Posterior vena cava (tissue), 2 donors: ENCODE measurements at places on chromosomes 3 and 15. TPM values are rescaled to one million over a fixed set of nuclear protein-coding genes. Genes with fewer than 3 reads are reported as not detected.

DNA sequence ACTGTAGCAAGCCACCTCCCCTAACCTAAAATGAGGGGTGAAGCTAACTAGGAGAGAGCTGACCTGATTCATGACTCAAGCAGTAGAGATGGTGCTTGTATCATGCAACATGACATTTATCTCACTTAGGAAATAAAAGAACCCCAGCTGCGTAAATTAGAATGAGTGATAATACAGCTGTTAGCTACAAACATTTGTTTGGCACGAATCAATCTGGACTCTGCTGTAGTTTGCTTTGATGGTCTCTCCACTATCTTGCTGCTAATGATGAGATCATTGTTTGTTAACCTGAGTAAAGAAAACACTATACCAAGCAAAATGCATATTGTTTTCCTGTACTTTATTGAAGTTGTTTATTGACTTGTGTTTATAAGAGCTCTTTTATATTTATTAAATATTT lies 92.6 kb downstream of the ALDH1A2 start:
- no peak for DNase-seq

GRCh38 chr3:9399746-9400145 lies 2.3 kb downstream of the SETD5 start:
- DNase-seq: peak; percentile 88

DNA sequence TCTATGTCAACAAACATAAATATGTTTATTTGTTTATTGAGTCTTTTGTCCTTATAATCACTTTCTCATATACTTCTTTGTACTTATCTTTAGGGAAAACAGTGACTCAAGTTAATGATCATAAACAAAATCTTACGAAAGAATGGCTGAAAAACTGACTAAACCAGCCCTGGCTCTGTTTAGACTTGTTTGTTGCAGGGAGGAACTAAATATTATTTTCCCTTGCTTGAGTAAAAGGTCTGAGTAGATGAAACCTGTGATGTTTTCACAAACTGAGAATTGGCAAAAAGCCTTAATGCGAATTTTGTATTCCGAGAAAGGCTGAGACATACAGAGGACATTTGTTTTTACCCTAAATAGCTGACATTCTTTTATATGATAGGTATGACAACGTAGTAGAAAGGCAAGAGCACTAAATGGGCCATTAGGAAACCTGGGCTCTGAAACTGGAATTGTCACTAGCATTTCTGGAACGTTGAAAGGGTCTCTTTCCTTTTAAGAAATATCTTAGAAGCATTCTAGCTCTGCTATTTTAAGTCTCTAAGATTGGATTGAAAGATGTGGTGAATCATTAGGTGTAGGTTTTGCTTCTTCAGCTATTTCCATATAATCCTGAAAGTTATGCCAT lies 18.2 kb upstream of the CLDN16 start:
- DNase-seq: no peak

- no peak for DNase-seq
These were observed 15.0 kb downstream of the RPLP1 start for GRCh38 chr15:69467636-69468035.

The FGF12 gene
- 1.4 TPM for total RNA-seq

- peak; percentile 91 for DNase-seq
These were observed 57.6 kb downstream of the TMEM44 start for GRCh38 chr3:194575484-194576210.

The C3orf22 gene
- not detected for total RNA-seq

DNA sequence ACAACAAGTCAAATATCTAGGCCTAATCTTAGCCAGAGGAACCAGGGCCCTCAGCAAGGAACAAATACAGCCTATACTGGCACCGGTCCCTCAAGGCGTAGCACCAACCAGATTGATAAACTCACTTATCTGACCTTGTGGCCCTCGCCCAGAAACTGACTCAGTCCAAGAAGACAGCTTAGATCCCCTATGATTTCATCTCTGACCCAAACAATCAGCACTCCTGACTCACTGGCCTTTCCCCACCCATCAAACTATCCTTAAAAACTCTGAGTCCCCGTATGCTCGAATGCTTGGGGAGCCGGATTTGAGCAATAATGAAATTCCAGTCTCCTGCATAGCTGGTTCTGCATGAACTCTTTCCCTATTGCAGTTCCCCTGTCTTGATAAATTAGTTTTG lies 1.6 kb upstream of the SORD start:
- no peak for DNase-seq

DNA sequence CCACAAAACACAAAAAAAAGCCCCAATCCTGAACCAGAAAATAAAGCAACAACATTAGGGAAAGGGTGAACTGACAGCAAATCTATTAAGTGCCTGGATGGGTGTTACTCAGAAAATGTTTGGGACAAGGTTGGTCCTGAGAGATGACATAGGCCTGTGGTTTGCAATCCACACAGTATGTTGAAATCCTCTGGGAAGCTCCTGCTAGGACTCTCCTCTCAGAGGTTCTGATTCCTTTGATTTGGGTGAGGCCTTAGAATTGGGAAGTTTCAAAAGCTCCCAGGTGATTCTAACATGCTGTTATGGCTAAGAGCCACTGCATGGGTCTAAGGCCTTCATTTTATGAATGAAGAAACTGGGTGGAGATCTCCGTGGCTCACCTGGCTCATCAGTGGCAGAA lies 18.4 kb downstream of the CLDN1 start:
- DNase-seq: no peak

The ABTB1 gene
- 28.9 TPM for total RNA-seq

- DNase-seq: no peak
These were observed 113.0 kb downstream of the PDE8A start for GRCh38 chr15:85094685-85095084.

The CPEB1 gene
- total RNA-seq: 5.0 TPM

DNA sequence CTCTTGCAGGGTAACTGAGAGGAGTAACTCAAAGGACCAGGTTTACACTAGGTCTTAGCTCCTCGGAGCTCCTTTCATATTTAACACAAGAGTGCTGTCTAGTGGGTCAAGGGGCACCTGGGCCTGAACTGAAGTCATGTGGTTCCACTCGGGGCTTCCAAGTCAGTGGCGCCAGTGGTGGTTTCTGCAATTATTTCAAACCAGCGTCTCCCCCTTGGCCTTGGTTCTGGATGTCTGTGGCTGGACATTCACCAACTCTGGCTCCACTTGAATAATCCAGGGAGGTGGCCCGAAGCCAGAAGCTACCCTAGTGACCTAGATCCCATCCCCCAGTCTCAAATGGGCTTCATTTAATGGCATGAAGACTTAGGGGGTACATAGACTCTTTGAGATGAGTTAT lies 144.3 kb upstream of the ADAMTS9 start:
- no peak for DNase-seq

The LSG1 gene
- 28.5 TPM for total RNA-seq

DNA sequence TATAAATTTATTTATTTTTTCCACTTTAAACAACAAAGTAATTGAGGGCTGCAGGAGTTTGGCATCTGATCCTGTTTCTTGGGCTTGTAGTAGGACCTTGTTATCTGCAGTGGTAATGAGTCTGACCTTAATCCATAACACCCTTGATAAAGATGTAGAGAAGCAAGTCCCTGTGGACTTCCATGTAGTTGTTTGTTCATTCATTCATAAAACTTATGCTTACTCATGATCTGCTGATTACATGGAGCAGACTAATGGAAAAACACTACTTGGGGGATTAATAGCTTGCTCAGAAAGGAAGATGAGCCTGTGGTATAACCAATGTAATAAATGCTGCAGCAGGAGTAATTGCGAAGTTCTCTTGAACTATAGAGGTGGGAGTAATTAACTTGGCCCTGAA lies 271.5 kb upstream of the TBL1XR1 start:
- no peak for DNase-seq

The LPP gene
- total RNA-seq: 1,705 TPM

- peak; percentile 89 for DNase-seq
These were observed 37.8 kb downstream of the LSM3 start for GRCh38 chr3:14216257-14217048.

DNA sequence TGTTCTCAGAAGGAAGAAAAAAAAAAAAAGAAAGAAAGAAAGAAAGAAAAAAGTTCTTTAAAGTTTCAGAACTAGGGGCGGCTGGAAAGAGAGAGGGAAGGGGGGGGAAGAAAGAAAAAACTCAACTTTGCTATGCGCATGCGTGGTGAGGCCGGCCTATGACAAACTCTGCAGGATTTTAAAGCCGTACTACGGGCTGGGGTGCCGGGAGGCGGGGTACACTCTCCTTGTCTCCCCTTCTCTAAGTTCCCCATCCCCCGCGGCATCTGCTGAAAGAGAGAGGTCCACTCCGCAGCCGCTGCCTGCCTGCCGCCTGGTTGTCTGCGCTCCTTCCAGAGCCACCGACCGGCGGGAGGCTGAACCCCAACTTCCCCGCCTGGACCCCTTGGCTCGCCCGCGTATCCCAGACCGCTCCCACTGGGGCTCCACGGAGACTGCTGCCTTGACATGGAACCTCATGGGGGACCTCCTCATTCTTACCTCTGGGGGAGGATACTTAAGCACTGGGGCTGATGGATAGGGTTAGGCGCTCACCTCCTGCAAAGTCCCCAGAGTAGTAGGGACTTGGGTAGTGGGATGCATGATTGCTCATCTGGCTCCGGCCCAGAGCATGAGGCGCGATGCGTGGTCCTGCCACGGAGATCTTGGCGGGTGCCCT lies 1.4 kb upstream of the WNT5A start:
- no peak for DNase-seq

- DNase-seq: no peak
These were observed 109.6 kb upstream of the PTX3 start for GRCh38 chr3:157327018-157327417.

The CGNL1 gene
- total RNA-seq: 24.4 TPM

The INSYN1 gene
- 13.8 TPM for total RNA-seq

- no peak for DNase-seq
These were observed 41.6 kb downstream of the ABCC5 start for GRCh38 chr3:183975981-183976662.

- no peak for DNase-seq
These were observed 435.2 kb downstream of the MCTP2 start for GRCh38 chr15:94666553-94666952.

The LCTL gene
- total RNA-seq: not detected

DNA sequence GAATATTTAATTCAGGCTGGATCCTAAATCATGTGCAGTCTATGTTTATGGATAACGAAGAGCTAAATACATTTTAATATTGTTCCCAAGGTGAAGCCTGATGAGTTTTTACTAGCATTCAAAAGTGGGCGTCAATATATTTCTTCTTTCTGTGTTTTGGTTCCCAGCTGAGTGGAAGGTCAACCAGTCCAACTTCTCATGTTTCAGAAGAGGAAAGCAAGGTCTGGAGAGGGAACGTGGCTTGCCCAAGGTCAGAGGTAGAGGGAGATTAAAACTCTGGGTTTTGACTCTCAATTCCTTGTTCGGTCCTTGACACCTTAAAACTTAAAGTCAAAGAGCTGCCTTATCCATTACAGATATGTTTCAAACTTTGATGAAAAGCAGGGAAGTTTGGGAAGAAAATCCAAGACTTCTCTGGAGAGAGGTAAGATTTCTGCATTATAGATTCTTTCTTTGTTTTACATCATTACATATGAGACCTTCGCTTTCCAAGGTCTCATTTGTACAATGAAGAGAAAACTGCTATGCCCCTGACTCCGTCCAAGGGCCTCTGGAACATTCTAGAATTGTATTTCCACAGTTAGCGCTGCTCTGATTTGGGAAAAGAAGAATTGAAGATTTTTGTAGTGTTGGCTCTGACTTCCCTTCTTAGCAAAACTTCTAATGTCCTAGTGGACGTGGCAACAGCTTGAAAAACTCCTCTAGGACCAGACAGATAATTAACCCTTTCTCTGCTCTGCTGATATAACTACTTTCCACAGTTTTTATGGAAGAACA lies 57.7 kb upstream of the HES1 start:
- DNase-seq: no peak

DNA sequence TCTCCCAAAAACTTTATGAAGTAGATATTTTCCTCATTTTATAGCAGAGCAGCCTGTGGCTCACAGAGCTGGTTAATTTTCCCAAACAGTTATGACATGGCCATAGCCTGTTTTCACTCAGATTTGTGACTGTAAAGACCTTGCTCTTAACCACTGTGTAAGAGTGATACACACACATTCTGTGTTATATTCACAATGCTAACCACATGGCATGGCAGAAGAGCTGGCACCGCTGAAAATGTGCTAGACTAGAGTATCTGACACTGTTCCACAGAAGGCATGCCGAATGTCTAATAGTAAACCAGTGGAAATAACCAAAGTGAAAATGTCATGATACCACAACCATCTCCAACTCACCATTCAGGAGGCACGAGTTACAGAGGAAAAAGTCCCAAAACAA lies 71.8 kb downstream of the PEX5L start:
- no peak for DNase-seq

The KLHL6 gene
- 2.0 TPM for total RNA-seq

DNA sequence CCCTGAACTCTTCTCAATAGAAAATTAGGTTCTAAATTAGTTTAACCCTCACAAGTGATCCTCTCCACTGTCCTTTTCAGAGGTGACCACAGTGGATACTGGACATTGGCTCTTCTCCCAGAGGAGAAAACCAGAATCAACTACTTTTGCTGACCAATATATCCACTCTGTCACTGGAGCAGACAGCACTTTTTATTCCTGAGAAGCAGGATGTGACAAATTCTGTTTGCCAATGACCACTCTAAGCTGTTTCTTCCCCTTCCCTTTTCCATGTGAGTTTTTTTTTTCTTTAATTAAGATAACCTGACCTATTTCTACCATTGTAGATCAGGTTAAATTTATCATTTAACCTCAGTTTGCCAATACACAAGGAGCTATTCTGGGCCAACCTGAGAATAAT lies 79.7 kb upstream of the ZNF280D start:
- DNase-seq: no peak

The PLA2G4E gene
- not detected for total RNA-seq

DNA sequence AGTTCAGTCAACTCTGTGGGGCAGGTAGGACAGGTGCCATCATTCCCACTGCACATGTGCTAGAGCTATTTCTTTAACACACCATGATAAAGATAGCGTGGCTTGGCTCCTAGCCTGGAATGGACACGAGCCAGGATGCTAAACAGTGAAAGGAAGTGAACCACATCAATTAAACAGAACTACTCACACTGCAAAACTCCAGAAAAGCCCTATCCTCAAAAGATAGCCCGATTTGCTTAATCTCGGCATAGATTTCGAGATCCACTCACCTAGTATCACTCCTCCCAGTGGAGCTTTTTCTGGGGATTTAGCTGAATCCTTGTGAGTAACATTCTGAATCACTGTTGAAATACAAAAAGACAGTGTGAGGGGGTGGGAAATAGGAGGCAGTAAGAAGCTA lies 118.0 kb downstream of the ABI3BP start:
- peak; percentile 81 for DNase-seq

DNA sequence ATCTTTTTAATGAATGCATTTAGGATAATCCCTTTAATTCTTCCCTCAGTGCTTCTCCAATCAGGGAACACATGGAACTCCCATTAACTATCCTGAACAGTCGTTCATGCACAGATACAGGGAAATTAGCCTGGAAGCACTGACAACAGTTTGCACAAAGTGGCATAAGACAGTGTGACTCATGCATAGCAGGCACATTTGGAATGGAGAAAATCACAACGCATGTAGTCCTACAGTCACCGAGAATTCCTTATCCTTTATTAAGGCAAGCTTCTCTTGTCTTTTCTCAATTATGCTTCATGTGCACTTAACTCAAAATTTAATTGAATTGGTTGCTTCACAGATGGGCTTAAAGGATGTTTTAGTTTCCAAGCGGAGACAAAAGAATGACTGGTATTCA lies 155.0 kb upstream of the CRBN start:
- no peak for DNase-seq
